ENCODE measurements at places on chromosomes 1 and 21. TPM values are rescaled to one million over a fixed set of nuclear protein-coding genes. Genes with fewer than 3 reads are reported as not detected.

TEX38 gene
- total RNA-seq, result not detected

SGIP1 gene
- total RNA-seq, result 3.3 TPM

OR2L2 gene
- not detected for total RNA-seq

FGR gene
- total RNA-seq, result 1.3 TPM

CD46 gene
- total RNA-seq, result 42.1 TPM

- H3K36me3 ChIP-seq, result no peaks in the 10 kb centered on the region
- H3K4me1 ChIP-seq, result no peaks in the 10 kb centered on the region
- no peak overlapping the region for H3K27ac ChIP-seq
These were observed 23.5 kb upstream of the SLAMF9 start for GRCh38 chr1:159977364-159978106.

DNA sequence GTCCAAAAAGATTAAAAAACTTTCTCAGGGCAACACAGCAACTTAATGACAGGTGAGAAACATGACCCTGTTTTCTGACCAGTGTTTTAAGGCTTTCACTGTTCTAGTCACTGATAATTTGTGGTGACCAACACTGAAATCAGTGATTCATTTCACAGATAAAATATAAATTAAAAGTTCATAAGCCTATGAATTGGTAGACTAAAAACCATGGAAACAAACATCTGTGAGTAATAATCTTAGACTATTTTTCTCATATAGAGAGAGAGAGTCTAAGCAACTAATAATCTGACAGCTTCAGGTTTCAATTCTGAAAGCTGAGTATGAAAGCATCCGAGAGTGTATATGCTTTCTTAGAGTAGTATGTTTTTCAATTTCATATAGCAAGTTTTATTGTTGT lies 536.9 kb downstream of the ADGRL2 start:
- no peaks in the 10 kb centered on the region for H3K36me3 ChIP-seq
- H3K27me3 ChIP-seq, result no peaks in the 10 kb centered on the region
- H3K4me1 ChIP-seq, result no peaks in the 10 kb centered on the region
- no peak overlapping the region for H3K4me3 ChIP-seq
- DNase-seq, result no peak

GRCh38 chr1:68271596-68271995 lies 39.3 kb upstream of the WLS start:
- H3K27ac ChIP-seq, result no peak overlapping the region
- H3K4me1 ChIP-seq, result no peaks in the 10 kb centered on the region
- H3K36me3 ChIP-seq, result no peaks in the 10 kb centered on the region
- no peaks in the 10 kb centered on the region for H3K27me3 ChIP-seq

DNA sequence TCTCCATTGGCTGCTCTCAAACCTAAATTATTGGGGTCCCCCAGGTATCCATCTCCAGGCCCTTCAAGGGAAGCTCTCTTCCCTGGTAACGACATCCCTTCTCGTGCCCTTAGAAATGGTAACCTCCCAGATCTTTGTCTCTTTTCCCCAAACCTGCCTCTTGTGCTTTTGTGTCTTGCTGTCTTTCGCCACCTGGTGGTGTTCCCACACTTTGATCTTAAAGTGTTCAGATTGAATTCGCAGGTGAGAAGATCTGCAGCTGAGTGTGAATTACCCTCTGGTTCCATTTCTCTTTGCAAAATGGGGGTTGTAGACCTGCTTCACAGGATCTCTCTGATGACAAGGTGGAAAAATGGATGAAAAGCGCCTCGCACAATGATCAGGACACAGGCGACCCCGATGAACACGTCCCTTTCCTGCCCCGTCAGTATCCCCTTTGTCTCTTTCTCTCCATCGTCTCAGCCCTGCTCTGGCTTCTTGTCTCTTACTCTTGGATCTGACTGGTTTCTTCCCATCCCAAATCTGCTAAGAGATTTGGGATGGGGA lies 53.1 kb downstream of the DOP1B start:
- DNase-seq, result no peak
- no peak overlapping the region for H3K27ac ChIP-seq
- H3K27me3 ChIP-seq, result no peaks in the 10 kb centered on the region
- H3K36me3 ChIP-seq, result peaks cover 23% of the 10 kb centered on the region

- no peak overlapping the region for H3K27ac ChIP-seq
- no peak for DNase-seq
These were observed 139.2 kb downstream of the CASZ1 start for GRCh38 chr1:10657088-10657847.

DNA sequence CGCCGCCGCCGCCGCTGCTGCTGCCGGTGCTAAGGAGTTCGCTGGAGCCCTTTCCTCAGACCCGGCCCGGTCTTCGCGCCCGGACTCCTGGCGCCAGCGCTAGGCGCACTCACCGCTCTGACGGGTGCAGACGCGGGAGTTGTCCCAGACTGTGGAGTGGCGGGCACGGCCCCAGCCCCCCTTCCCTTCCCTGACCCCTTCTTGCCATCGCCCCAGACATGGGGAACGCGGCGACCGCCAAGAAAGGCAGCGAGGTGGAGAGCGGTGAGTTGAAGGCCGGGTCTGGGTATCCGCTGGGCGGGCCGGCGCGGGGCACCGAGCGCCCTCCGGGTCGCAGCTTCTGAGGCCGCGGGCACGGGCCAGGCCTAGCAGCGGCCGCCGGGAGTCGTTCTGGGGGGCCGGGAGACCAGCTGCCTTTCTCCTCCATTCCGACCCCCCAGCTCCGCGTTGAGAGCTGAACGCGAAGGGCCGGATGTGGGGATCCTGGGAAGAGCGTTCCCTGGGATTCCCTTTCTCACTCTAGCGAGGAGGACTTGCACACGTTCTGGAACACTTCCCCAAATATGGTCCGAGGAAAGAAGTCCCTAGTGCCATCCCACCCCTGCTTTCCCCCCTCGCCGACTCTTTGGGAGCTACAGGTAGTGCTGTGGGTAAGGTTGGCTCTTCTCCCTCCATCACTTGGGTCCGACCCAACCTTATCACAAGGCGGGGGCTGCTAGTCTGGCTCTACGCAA lies 65.8 kb upstream of the PRKACB start:
- peak overlapping the region; percentile 85 for H3K27ac ChIP-seq
- peak overlapping the region; percentile 80 for H3K4me3 ChIP-seq
- H3K4me1 ChIP-seq, result peaks cover 14% of the 10 kb centered on the region
- H3K36me3 ChIP-seq, result no peaks in the 10 kb centered on the region
- H3K27me3 ChIP-seq, result no peaks in the 10 kb centered on the region

DNA sequence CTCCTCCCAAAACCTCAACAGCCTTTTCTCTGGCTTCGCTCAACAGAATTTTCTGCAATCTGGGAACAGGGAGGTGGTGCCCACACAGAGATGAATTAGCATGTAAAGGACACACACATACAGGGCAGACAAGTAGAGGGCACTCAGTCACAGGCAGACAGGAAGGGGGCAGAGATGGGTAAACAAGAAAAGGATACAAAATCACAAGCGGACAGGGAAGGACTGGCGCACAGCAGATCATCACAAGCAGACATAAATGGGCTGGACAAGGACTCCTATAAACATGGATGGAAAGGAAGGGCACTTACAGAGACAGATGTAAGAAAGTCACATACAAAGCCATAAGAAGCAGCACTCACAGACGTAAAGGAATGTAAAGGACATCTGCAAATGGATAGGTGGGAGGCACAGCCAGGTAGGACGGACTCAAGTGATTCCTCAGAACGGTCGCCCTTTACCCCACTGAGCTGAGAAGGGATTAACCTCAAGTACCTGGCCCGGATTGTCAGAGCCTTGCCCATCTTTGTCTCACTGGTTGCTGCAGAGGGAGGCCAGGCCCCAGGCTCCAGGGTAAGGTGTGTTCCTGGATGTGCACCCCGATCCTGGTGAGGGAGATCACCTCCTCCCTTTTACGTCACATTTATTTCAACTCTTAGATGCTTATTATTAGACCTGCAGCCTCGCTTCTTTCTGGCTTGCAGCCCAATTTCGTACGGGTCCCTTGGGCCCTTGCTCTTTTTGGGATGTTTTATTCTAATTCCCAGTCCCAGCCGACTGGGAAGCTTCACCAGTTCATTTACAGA lies 836 bp upstream of the PRCC start:
- peak overlapping the region; percentile 73 for H3K4me3 ChIP-seq
- no peaks in the 10 kb centered on the region for H3K36me3 ChIP-seq
- no peak for DNase-seq
- H3K4me1 ChIP-seq, result peaks cover 36% of the 10 kb centered on the region

DNA sequence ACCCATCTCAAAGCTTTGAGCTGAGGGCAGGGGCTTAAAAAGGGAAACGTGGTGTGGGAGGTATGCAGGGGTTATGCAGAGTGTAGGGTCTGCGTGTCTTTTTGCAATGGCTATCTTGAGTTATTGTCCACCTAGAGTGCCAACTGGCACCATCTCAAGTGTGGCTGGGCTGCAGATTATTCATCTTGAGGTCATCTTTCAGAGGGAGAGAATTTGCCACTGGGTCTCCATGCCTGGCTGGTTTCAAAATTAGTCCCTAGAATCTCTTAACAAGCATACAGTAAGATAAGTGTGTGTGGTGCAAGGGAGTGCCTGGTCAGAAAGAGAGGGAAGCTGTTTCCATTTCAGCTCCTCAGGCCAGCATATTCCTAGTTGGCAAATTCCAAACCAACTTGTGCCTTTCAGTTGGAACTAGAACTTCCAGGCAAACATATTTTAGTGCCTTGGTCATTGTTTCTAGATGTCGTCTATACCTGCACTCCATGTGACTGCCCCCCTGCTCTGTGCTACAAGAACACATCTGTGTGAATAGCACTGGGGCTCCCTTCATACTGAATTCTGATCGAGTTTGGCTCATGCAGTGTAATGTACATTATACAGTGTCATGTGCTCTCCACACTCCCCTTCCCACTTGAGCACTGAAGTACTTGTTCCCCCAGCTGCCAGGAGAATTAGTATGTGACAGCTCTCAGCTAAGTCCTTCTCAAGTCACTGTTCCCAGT lies 5.0 kb upstream of the OR2T8 start:
- H3K27ac ChIP-seq, result no peak overlapping the region
- no peak for DNase-seq
- no peaks in the 10 kb centered on the region for H3K4me1 ChIP-seq
- no peak overlapping the region for H3K4me3 ChIP-seq
- no peaks in the 10 kb centered on the region for H3K36me3 ChIP-seq

DNA sequence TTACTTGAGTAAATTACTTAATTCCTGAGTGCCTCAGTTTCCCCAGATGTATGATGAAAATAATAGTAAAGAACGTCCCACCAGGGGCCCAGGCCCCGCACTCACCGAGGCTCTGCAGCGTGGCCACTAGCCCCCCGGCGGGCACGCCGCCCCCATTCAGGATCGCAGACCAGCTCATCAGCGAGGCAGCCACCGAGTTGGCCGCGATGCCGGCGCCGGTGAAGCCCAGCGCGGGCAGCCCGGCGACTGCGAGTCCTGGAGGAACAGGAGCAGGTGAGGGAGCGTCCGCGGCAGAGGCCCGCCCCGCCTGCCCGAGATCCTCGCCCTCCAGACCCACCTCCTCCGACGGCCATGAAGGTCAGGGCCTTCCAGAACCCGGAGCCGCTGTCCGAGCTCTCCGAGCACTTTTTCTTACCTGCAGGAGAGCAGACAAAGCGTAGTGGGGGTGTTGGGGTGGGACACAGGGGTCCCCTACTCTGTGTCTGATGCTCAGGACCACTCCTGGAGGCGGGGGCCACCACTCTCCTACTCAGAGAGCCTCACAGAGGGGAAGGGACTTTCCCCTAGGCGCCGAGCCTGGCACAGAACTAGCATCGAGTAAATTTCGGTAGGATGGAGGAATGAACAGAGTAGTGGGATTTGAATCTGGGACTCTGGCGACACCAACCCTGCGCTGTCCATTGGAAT lies 3.7 kb downstream of the IFI6 start:
- H3K27me3 ChIP-seq, result no peaks in the 10 kb centered on the region
- H3K27ac ChIP-seq, result no peak overlapping the region
- DNase-seq, result no peak
- H3K4me3 ChIP-seq, result no peak overlapping the region
- H3K4me1 ChIP-seq, result peaks cover 16% of the 10 kb centered on the region

DNA sequence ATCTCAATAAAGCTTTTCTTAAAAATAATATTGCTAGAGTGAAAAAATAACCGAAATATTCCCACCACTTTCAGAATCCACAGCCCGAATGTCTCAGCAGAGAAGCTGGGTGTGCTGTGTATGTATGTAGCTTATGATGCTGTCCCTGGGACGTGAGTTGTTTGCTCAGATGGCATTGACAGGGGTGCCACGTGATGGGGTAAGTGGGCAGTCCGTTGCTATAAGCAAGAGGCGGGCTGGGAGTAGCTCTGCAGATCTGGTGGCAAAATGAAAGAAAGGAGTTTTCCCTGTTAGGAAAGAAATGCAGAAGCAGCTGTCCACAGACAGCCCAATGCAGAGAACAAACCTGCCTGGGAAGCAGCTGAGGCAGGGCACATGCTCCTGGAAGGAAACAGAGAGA lies 3.8 kb upstream of the FAM20B start:
- DNase-seq, result peak; percentile 44
- H3K27me3 ChIP-seq, result no peaks in the 10 kb centered on the region
- H3K27ac ChIP-seq, result no peak overlapping the region
- no peaks in the 10 kb centered on the region for H3K36me3 ChIP-seq
- peaks cover 23% of the 10 kb centered on the region for H3K4me1 ChIP-seq
- no peak overlapping the region for H3K4me3 ChIP-seq

DNA sequence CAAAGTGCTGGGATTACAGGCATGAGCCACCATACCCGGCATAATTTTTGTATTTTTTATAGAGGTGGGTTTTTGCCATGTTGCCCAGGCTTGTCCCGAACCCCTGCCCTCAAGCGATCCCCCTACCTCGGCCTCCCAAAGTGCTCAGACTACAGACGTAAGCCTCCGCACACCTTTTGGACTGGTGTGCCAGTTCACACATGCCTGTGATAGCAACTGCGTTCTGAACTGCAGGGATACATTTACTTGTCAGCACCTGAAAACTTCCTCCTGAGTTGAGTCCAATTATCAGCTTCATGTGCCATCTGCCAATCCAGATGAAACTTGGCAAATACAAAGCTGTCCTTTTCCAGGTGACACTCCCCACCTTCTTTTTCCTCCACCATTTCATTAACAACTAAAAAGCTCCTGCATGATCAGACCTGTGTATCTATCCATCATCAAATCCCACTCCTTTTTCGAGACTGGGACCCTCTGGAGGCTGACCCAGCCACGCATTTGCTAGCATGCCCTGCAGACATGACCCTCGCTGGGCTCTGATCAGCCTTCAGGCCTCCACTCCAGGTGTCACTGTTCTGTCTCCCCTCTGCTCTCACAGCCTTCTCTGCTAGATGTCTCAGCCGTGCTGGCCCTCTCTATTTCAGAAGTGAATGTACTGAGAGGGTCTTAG lies 2.1 kb upstream of the DEGS1 start:
- H3K4me1 ChIP-seq, result peaks cover 10% of the 10 kb centered on the region
- H3K27ac ChIP-seq, result no peak overlapping the region
- DNase-seq, result no peak
- H3K27me3 ChIP-seq, result no peaks in the 10 kb centered on the region
- no peaks in the 10 kb centered on the region for H3K36me3 ChIP-seq
